CD4-positive, CD25-positive, alpha-beta regulatory T cell (primary cell): ENCODE measurements at places on chromosomes 5 and 9. TPM values are rescaled to one million over a fixed set of nuclear protein-coding genes. Genes with fewer than 3 reads are reported as not detected.

DNA sequence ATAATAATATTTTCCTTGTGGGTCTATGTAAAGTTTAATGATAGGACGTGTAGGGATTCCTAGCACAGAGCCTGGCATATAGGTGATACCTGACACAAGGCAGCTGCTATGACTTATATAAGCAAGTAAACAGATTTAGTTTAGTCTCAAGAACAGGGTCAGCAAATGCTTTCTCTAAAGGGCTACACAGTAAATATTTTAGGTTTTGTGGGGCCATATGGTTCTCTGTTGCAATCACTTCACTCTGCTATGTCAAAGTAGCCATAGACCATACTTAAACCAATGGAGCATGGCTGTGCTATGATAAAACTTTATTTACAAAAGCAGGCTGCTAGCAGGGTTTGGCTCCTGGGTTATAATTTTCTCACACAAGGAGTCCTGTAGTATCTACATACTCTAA, 204.8 kb upstream of the KLF4 start:
- no peak overlapping the region for H3K4me3 ChIP-seq
- no peaks in the 10 kb centered on the region for H3K27me3 ChIP-seq
- no peak overlapping the region for H3K27ac ChIP-seq
- no peak for DNase-seq

- no peaks in the 10 kb centered on the region for H3K4me1 ChIP-seq
- H3K4me3 ChIP-seq = no peak overlapping the region
- no peak overlapping the region for H3K27ac ChIP-seq
- peaks cover 9% of the 10 kb centered on the region for H3K27me3 ChIP-seq
Observed at GRCh38 chr5:71862507-71863060, 143.5 kb downstream of the CARTPT start.

GRCh38 chr9:69759021-69759420, 790 bp downstream of the PTAR1 start:
- H3K36me3 ChIP-seq = no peaks in the 10 kb centered on the region
- peak overlapping the region; percentile 97 for H3K4me3 ChIP-seq
- no peak for DNase-seq
- H3K4me1 ChIP-seq = peaks cover 31% of the 10 kb centered on the region
- H3K27ac ChIP-seq = peak overlapping the region; percentile 89

GRCh38 chr9:76759732-76760131, 4.5 kb upstream of the PCA3 start:
- no peaks in the 10 kb centered on the region for H3K27me3 ChIP-seq
- DNase-seq = no peak
- no peak overlapping the region for H3K4me3 ChIP-seq
- no peaks in the 10 kb centered on the region for H3K4me1 ChIP-seq
- H3K27ac ChIP-seq = no peak overlapping the region

DNA sequence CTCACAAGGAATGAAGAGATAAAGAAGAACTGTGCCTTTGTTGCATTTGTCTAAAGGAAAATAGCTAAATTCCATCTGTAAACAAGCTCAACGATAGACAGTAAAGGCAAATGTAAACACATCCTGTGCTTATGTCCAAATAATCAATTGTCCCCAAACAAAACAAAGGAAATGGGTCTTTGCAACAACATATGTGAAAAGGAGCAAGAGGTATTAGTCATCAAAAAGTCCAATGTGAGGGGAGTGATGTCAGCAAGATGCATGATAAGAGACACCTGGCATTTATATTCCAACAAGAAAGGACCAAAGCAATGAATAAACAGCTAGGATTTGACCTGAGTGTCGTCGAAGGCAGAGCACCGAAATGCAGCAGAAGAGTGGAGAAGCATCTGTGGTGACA, 209.1 kb downstream of the ASTN2 start:
- H3K4me1 ChIP-seq = no peaks in the 10 kb centered on the region
- no peak overlapping the region for H3K4me3 ChIP-seq
- no peak for DNase-seq
- H3K27me3 ChIP-seq = no peaks in the 10 kb centered on the region

DNA sequence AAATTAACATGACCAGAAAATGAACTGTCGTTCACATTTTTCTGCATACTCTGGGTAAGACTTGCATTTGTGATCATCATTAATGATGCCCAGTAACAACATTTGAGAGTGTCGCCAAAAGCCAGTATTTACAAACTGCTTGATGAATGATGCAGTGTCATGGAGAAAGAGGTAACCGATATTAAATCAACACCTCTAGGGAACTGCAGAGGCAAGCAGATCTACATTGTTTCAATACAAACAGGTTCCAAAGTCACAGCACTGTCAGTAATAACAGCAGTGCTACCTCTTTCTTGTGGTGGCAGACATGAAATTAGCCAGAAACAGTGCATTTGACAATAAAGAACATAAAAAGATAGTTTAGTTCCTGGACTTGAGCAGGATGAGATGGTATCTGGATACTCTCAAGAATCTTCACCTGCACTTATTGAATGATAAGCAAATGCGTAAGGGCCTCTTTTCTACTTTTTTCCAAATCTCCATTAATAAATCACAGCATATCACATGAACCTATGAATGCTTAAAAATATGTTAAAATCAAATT, 456.6 kb downstream of the ARHGEF28 start:
- H3K4me1 ChIP-seq = no peaks in the 10 kb centered on the region
- H3K4me3 ChIP-seq = no peak overlapping the region
- no peaks in the 10 kb centered on the region for H3K36me3 ChIP-seq
- DNase-seq = no peak
- H3K27me3 ChIP-seq = peaks cover 2% of the 10 kb centered on the region
- H3K27ac ChIP-seq = no peak overlapping the region

- no peaks in the 10 kb centered on the region for H3K27me3 ChIP-seq
- DNase-seq = no peak
Observed at GRCh38 chr5:157502143-157502647, 42.2 kb downstream of the NIPAL4 start.

DNA sequence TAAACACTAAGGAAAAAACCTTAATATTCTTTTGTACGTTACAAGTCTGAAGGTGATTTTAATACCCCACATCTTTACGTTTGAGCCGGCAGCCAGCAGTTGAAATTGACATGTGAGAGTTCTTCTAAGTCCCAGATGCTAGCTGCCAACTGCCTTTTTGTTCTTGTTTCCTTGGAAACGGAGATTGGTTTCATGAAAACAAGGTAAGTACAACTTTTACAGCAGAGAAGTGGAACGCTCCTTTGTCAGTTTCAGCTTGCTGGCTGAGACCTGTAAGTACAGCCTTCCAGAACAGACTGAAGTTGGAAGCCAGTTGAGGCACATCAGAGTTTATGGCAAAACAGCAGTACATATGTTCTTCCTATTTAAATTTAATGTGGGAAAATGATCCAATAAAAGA, 1018.4 kb upstream of the ARRDC3 start:
- no peak overlapping the region for H3K4me3 ChIP-seq
- DNase-seq = no peak
- H3K27me3 ChIP-seq = no peaks in the 10 kb centered on the region
- H3K27ac ChIP-seq = no peak overlapping the region
- H3K4me1 ChIP-seq = no peaks in the 10 kb centered on the region
- no peaks in the 10 kb centered on the region for H3K36me3 ChIP-seq

DNA sequence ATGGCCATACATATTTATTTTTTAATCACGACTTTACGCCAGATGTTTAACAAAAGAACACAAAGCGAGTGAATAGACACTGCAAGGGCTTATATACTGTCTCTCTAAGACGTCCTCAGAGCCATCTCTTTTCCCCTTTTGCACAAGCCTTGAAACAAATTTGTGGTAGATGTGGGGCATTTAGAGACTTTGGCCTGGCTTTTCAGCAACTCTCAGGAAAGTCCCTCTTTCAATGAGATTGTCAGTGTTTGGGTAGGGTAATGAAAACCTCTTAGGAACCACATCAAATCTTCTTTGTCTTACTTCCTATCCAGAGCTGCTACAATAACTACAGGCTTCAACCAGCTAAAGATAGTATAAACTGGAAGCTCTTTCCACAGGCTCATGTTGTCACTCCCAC, 380.0 kb downstream of the ANXA1 start:
- no peak for DNase-seq
- no peaks in the 10 kb centered on the region for H3K36me3 ChIP-seq
- no peak overlapping the region for H3K27ac ChIP-seq
- H3K4me3 ChIP-seq = no peak overlapping the region
- no peaks in the 10 kb centered on the region for H3K4me1 ChIP-seq
- no peaks in the 10 kb centered on the region for H3K27me3 ChIP-seq

- peaks cover 20% of the 10 kb centered on the region for H3K27me3 ChIP-seq
- H3K36me3 ChIP-seq = no peaks in the 10 kb centered on the region
- no peaks in the 10 kb centered on the region for H3K4me1 ChIP-seq
- DNase-seq = no peak
- H3K4me3 ChIP-seq = no peak overlapping the region
Observed at GRCh38 chr5:181114284-181114843, 16.6 kb downstream of the OR2V1 start.

SPATA6L gene
- 2.5 TPM for total RNA-seq

- H3K36me3 ChIP-seq = no peaks in the 10 kb centered on the region
- H3K27ac ChIP-seq = no peak overlapping the region
- no peak for DNase-seq
- H3K27me3 ChIP-seq = peaks cover 2% of the 10 kb centered on the region
- no peaks in the 10 kb centered on the region for H3K4me1 ChIP-seq
Observed at GRCh38 chr9:113675475-113675941, 200.6 kb upstream of the ZNF618 start.

GRCh38 chr9:36450110-36450732, 50.2 kb upstream of the RNF38 start:
- no peak overlapping the region for H3K4me3 ChIP-seq
- no peaks in the 10 kb centered on the region for H3K36me3 ChIP-seq
- no peak overlapping the region for H3K27ac ChIP-seq
- DNase-seq = peak; percentile 44

DNA sequence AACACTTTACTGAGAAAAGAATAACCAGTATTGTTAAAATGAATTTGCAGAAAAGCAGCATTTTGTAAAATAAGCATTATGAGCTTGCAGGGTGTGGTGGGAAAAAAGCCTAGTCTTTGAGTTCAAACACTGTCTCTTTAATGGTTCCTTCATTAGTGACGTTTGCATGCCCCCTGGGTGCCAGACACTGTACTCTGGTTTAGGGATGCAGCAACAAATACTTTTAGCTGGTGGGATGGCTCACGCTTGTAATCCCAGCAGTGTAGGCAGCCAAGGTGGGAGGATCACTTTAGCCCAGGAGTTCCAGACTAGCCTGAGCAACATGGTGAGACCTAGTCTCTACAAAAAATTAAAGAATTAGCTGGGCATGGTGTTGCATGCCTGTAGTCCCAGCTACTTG, 62.3 kb downstream of the MAST4 start:
- H3K4me1 ChIP-seq = no peaks in the 10 kb centered on the region
- H3K36me3 ChIP-seq = no peaks in the 10 kb centered on the region
- H3K27me3 ChIP-seq = peaks cover 8% of the 10 kb centered on the region
- H3K4me3 ChIP-seq = no peak overlapping the region
- no peak overlapping the region for H3K27ac ChIP-seq

DEPDC1B gene
- 2.0 TPM for total RNA-seq

ASPN gene
- total RNA-seq = not detected

DNA sequence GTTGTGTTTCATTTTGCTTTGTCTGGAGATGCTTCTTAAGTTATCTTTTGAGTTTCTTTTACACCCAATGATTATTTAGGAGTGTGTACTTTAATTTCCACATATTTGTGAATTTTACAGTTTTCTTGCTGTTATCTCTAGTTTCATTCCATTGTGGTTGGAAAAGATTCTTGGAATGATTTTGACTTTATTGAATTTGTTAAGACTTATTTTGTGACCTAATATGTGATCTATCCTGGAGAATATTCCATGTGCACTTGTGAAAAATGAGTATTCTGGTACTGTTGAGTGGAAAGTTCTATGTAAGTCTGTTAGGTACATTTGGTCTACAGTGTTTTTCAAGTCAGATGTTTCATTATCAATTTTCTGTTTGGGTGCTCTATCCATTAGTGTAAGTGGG, 24.4 kb upstream of the GRAMD2B start:
- no peaks in the 10 kb centered on the region for H3K36me3 ChIP-seq
- DNase-seq = no peak
- no peaks in the 10 kb centered on the region for H3K4me1 ChIP-seq
- no peaks in the 10 kb centered on the region for H3K27me3 ChIP-seq
- no peak overlapping the region for H3K4me3 ChIP-seq

- no peak overlapping the region for H3K4me3 ChIP-seq
- H3K27me3 ChIP-seq = no peaks in the 10 kb centered on the region
- DNase-seq = no peak
- H3K27ac ChIP-seq = no peak overlapping the region
- H3K4me1 ChIP-seq = no peaks in the 10 kb centered on the region
Observed at GRCh38 chr5:135439231-135440205, 7.6 kb downstream of the DCANP1 start.

GRCh38 chr9:137631345-137632229, 12.8 kb downstream of the EHMT1 start:
- no peaks in the 10 kb centered on the region for H3K27me3 ChIP-seq
- peaks cover 37% of the 10 kb centered on the region for H3K4me1 ChIP-seq
- no peak for DNase-seq
- no peaks in the 10 kb centered on the region for H3K36me3 ChIP-seq

GRCh38 chr5:34682926-34683623, 26.9 kb downstream of the RAI14 start:
- H3K27ac ChIP-seq = no peak overlapping the region
- no peaks in the 10 kb centered on the region for H3K27me3 ChIP-seq
- H3K36me3 ChIP-seq = no peaks in the 10 kb centered on the region
- H3K4me3 ChIP-seq = no peak overlapping the region
- no peaks in the 10 kb centered on the region for H3K4me1 ChIP-seq

DNA sequence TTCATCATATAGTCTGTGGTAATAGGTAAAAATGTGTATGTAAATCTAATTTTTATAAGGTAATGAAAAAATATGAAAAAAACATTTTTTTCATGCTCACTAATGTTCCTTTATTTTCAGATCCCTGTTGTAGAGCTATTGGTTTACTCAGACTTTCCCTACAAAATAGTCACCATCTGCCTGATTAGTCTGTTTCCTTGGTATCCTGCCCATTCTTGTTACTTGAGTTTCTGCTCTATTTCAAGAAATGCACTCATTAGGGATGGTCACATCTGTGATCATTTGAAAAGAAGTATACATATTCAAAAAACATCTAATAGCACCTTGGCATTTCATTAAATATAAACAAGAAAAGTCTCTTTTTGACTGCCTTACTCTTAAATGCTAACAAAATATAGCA, 21.6 kb upstream of the RASA1 start:
- no peaks in the 10 kb centered on the region for H3K36me3 ChIP-seq
- H3K4me3 ChIP-seq = no peak overlapping the region
- no peaks in the 10 kb centered on the region for H3K4me1 ChIP-seq
- no peak overlapping the region for H3K27ac ChIP-seq

TSSK1B gene
- total RNA-seq = not detected

C5orf52 gene
- total RNA-seq = not detected

DPYSL3 gene
- 1.1 TPM for total RNA-seq

GRCh38 chr5:168308976-168309598, 17.6 kb downstream of the WWC1 start:
- H3K27ac ChIP-seq = no peak overlapping the region
- no peaks in the 10 kb centered on the region for H3K27me3 ChIP-seq
- no peak for DNase-seq
- H3K4me3 ChIP-seq = no peak overlapping the region
- no peaks in the 10 kb centered on the region for H3K4me1 ChIP-seq

GRCh38 chr5:4258170-4258569, 662.5 kb downstream of the IRX1 start:
- no peak overlapping the region for H3K4me3 ChIP-seq
- H3K27me3 ChIP-seq = no peaks in the 10 kb centered on the region
- H3K36me3 ChIP-seq = no peaks in the 10 kb centered on the region
- H3K27ac ChIP-seq = no peak overlapping the region

- no peak overlapping the region for H3K27ac ChIP-seq
- H3K4me1 ChIP-seq = no peaks in the 10 kb centered on the region
- H3K4me3 ChIP-seq = no peak overlapping the region
- peak; percentile 54 for DNase-seq
- no peaks in the 10 kb centered on the region for H3K36me3 ChIP-seq
Observed at GRCh38 chr5:54217826-54218503, 92.4 kb downstream of the ARL15 start.

KIF24 gene
- 0.25 TPM for total RNA-seq
